ENCODE measurements at places on chromosomes 2 and 18. TPM values are rescaled to one million over a fixed set of nuclear protein-coding genes. Genes with fewer than 3 reads are reported as not detected.

MTCL1 gene
- 11.3 TPM for total RNA-seq

SGPP2 gene
- 1.7 TPM for total RNA-seq

NEURL3 gene
- total RNA-seq = 0.30 TPM

KIF5C gene
- 79.2 TPM for total RNA-seq

LRRC30 gene
- total RNA-seq = not detected

TLX2 gene
- 0.69 TPM for total RNA-seq

MC5R gene
- 0.22 TPM for total RNA-seq

LOXHD1 gene
- 0.22 TPM for total RNA-seq

HAAO gene
- total RNA-seq = 12.7 TPM

TCF23 gene
- total RNA-seq = not detected

DNA sequence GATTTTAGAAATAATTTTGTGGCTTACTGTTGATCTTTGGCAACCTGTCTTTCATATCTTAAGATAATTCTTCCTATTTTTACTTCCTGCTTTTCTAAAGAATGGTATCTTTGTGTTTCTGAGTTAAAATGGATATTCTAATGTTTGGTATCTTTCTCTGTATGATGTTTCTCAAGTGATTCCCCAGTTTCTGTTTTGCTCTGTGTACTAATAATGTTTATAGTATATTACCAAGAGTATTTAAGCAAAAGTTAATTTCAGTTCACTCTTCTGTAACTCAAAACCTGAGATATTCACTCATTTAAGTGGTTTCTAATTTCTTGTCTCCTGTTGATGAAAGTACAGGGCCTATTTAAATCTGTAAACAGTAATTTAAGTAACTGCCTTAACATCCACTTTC, 58.3 kb downstream of the CCDC150 start:
- no peak for DNase-seq

DNA sequence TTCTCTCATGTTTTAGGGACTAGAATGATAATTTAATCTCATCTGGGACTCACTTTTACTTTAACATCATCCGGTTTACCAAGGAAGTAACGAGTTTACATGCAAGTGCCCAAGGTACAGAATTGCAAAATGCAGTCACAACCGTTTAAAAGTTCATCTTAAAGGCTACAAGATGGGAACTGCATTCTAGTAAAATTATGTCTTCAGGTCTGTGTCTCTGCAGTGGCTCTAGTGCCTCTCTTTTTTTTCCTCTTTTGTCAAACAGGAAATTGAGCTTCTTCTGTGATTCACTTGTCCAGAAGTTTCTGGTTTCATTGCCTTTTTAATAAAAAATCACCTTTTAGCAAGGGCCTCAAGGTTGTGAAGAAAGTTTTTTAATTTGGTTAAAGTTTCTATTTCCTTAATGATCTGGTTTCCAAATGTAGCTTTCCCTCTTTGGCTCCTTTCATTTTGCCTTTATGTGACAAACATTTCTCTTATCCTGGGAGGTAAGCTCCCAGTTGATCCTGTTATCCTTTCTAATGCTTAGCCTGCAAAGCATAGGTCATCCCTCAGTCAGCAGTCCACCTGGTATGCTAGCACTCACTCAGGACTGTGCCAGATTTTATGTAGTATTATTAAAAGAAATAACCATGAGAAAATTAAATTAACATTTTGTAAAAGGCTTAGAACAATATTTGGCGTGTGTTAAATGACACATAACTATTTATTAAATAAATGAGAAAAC, 2.4 kb downstream of the GLS start:
- no peak for DNase-seq

GRCh38 chr2:203989521-203989920, 53.0 kb downstream of the ICOS start:
- DNase-seq = no peak

- no peak for DNase-seq
Observed at GRCh38 chr2:170301626-170302025, 123.7 kb downstream of the MYO3B start.

- DNase-seq = peak; percentile 15
Observed at GRCh38 chr18:10032331-10033015, 118.7 kb downstream of the VAPA start.

DNA sequence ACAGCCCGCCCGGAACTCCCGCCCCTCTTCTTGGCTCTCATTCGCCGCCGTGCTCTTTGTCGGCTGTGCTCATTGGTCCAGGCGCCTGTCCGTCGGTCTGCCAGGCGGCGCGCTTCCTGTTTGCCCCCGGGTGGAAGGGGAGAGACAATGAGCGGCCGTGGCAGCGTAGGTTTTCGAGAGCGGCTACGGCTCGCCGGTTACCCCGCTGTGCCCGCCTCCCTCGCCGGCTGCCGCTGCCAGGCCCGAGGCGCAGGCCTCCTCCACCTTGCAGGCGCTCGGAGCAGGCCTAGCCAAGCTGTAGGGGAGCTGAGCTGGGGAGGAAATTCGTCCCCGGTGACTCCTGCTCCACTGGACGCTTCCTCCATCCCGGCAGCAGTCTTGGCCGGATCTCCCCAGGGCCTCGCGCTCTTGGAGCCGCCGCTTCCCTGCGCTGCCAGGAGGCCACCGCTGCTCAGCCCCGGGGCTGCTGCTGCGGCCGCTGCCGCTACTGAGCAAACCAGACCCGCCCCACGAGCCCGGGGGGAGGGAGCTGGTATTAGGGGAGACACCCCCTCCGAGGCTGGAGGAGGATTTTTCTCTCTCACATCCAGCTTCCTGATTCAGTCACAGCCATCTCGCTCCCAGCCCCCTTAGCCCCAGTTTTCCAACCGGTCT, at the start of gene SP3:
Gene SP3 (minus strand): TSS at position 2 of the 654 bp plus-strand sequence. CDS start 202 bp downstream, outside the sequence.
- DNase-seq = peak; percentile 92

DNA sequence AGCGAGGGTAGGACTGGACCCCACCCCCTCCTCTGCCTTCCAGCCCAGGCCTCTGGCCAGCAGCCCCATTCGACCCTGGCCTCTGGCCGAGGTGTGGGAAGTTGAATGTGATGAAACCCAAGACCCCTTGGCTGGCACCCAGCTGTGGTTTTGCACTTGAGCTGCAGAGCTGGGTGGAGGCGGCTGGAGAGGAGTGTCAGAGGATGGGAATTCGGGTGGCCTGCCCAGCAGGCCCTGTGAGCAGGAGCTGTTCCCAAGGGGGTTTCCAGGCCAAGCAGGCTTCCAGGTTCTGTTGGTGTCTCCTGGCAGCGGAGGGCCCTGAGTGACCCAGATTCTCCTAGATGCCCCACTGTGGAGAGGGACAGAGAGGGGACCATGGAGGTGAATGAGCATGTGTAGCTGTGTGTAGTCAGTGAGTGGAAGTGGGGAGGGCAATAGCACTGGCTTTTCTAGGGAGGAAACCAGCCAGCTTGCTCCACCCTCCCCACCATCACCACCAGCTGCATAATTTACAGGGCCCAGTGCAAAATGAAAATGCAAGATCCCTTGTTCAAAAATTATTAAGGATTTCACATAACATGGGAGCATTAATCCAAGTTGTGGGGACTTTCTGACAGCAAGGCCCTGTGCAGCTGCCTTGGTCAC, 172.2 kb upstream of the HAAO start:
- DNase-seq = no peak

DNA sequence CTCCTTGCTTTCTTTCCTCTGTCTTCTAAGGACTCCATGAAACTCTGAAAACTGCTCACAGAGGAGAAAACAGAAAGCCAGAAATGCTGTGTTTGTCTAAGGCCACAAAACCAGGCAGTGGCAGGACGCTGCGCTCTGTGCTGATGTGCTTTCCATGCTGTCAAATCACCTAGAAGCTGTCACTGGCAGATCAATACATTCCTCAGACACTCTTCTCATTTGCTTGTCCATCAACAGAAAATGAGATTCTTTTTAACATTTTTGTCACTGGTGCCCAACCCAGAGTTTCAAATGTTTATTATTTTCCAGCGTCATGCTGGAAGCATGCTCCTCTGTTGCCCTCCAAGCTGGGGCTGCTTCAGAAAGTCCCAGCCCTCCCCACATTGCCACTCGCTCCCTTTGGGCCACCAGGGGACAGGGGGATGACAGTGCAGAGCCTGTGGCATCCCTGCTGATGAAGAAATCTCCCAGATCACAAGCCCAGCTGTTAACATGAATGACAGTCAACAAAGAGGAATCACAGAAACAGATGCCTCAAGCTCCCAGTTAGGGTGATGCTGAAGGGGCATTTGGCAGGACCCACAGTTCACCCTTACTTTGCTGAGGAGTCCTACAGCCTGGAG, 117.5 kb upstream of the MEIS1 start:
- no peak for DNase-seq

- no peak for DNase-seq
Observed at GRCh38 chr2:53498210-53498609, 269.4 kb upstream of the CHAC2 start.

- DNase-seq = no peak
Observed at GRCh38 chr2:109648041-109648527, 33.9 kb downstream of the SOWAHC start.

- no peak for DNase-seq
Observed at GRCh38 chr2:241304039-241304670, 11.3 kb downstream of the HDLBP start.

- no peak for DNase-seq
Observed at GRCh38 chr18:47226660-47227059, 24.8 kb downstream of the SKOR2 start.

GRCh38 chr2:236691799-236692167, 122.2 kb downstream of the ACKR3 start:
- DNase-seq = no peak

- no peak for DNase-seq
Observed at GRCh38 chr2:99468155-99468554, 21.7 kb downstream of the REV1 start.

- peak; percentile 45 for DNase-seq
Observed at GRCh38 chr2:147110317-147110716, 734.5 kb upstream of the ACVR2A start.

- no peak for DNase-seq
Observed at GRCh38 chr2:14245901-14246300, 386.6 kb upstream of the LRATD1 start.

DNA sequence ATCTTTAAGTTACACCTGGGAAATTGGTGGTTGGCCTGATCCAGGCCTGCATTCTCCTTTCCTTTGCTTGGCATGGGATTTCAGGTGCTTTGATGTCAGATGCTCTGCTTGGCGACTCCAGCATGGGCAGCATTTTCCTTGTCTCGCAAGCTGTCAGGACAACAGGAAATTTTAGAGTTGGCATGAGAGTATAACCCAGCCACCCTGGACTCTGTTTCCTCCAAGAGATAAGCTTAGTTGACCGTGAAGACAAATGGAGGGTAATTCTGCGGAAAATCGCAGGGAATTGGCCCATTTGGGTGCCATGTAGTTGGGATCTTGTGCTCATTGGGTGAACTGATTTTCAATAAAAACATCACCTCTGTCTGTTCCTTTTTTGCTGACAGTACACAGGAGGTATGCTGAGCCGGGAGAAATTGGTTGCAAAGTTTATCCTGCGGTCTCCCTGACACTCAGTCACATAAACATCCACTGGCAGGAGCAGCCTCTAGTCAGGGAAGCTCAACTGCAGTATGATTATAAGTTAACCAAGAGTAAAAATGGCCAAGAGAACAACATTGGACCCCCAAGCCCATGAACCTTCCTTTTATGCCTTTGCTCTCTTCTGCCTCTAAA, 409.9 kb downstream of the SETBP1 start:
- DNase-seq = no peak

GRCh38 chr2:152038441-152038958, 60.3 kb downstream of the CACNB4 start:
- no peak for DNase-seq

DNA sequence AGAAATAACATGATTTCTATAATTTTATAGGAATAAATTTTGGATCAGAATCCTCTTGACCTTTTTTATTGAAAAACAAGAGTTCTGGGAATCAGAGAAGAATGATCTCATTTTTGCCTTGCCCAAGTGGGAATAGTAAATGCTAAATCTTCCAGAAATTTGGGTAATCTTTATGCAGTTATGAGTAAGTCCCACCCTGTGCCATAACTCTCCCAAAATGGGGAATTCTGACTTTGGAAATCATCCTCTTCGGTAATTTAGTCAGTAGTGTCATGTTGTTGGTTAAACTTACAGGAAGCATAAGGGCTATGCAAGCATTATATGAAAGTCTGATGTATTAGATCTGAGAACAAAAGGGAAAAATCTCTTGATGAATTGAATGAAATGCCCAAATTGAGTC, 20.6 kb upstream of the ARHGAP28 start:
- DNase-seq = no peak

GRCh38 chr2:232926431-232926939, 56.4 kb downstream of the SNORC start:
- no peak for DNase-seq

- no peak for DNase-seq
Observed at GRCh38 chr2:128468186-128468920, 149.7 kb upstream of the HS6ST1 start.

DNA sequence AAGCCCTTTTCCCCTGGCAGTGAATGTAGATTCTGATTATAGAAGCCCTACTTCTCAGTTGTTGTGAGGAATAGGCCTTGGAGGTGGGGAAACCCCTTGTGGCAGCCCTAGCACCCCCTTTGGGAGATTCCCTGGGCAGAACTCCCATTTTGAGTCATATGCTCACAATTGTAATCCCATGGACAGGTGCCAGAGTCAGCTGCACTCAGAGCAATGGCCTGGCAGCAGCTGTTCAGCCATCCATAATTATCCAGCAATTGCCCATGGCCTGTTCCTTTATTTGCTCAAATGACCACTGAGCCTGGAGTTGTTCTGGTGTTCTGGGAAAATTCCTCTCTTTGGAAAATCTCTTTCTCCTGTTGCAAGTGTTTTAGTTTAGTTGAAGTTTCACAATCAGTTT, 71.7 kb downstream of the PTRHD1 start:
- DNase-seq = peak; percentile 91

- no peak for DNase-seq
Observed at GRCh38 chr2:242031481-242032019, 162.0 kb downstream of the RTP5 start.

- DNase-seq = no peak
Observed at GRCh38 chr2:179177694-179178093, 86.9 kb downstream of the SESTD1 start.

DNA sequence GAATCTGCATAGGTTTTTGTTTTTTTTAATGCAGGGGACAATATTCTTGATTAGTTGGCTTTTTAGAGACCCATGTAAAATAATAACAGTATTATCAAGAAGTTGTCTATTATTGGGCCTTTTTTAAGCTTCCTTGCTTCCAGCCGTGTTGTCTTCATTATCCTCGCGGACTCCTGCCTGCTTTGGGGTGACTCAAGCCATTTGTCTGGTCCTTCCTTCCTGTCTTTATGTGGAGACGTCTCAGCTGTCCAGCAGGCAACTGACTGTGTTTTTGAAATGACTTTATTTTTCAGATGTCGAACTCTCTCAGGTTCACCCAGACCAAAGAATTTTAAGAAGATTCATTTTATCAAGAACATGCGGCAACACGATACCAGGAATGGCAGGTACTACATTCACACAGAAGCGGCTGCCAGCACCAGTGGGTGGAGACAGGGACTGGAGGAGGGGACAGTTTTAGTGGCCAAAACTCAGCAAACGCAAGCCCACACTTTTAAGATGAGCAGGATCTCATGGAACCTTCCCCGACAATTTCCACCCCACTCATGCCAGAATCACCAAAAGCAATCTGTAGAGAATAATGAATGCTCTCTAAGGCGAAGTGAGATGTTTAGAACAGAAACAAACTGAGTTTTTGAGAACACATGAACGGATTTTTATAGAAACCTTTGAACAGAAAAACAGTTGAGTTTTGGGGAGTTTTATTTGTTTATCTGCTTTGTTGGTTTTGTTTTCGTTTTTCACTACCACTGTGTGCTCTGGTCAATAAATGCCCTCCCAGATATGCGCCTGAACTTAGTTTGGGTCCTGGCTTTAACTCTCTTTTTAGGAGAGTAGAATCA, 59.1 kb downstream of the CABLES1 start:
- no peak for DNase-seq

Data from spinal cord (tissue), 10 donors.